KBM-7 (cell line): ENCODE measurements at places on chromosomes 7 and 10.
A peak's percentile ranks its signal among the peaks of the same experiment; 100 is the strongest.

DNA sequence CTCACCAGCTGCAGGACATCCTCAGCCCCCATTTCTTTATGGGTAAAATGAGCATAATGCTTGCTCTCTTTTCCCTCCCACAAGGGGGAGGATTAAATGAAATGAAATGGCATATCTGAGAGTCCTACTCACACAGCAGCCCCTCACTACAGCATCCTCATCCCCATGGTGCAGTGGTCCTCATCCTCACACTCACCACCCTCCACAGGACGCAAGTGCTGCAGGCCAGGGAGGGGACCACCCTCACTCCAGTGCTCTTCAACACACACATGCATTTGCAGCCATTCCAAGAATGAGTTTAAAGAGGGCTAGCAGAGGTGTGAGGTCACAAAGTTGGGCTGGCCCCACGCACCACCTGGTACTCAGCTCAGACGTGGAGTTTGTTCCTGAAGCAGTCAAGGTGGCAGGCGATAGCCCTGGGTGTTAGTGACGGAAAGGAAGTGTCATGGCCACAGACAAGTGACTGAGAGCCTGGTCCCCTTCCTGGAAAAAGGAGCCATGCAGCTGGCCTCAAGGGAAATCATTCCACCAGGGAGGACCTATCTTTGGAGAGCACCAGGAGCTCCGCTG lies 234.0 kb downstream of the TNS3 start:
- no peak for DNase-seq

DNA sequence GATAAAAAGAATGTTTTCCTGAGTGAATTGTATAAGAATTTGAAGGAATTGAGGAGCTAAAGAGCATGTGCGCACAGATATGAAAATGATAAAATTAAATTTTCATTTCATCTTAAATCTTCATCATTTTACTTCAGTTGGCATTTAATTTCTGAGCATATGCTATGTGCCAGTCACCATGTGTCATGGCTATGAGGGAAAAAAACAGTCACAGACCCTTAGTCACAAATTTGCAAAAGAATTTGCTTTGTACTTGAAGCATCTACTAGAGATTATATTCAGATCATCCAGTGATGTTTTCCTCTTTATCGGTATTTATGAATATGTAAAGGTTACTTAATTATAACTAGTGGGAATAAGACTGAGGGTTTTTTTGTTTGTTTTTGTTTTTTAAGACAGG lies 29.8 kb downstream of the VCL start:
- no peak for DNase-seq

GRCh38 chr7:86328801-86329433 lies 314.8 kb upstream of the GRM3 start:
- DNase-seq, result no peak

DNA sequence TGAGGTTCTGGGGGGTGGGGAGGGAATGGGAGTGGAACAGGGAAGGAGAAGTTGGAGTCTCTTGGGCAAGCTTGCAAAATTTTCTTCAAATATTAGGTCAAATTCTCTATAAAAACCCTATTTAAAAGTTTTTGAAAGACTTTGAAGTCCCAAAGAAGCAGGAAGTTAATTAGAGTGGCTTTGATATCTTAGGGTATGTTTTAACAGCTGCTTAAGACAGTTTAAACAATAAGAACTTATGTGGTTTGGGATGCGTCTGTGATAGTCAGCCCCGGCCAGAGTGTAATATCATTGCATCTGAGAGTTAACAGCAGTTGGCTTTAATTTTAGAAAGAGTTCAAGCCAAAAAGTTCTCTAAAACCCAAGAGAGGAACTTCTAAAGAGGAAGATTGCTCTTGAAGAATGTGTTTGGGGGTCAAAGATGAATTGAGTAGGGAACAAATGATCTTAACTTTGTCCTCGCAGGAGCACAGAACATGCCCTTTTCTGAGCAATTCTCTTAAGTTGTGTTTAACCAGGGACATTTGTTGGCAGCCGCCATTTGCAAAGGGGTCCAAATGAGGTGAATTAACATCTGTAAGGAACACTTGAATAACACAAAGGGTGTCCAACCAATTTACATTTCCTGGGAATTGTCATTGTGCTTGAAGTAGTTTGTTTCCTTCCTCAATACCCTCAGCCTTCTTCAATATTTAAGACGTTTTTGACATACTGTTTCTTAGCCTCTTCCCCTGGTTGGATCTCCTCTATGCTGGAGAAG lies 182.4 kb downstream of the PTEN start:
- peak; percentile 78 for DNase-seq

DNA sequence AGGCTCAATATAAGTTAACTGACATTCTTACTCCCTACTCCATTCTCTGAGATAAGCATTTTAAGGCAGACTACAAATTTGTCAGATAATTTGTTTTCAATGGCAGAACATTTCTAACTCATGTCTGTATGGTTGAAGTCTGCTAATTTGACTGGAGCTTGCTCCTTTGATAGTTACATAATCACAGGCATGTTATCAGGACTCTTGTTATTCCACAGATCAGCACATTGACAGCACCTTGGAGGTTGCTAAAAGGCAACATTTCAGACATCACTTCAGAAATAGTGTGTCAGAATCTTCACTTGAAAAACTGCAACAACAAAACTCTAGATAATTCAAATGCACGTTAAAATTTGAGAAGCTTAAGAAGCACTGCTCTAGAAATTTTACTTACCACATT lies 158.3 kb upstream of the PCLO start:
- DNase-seq, result no peak
